ENCODE measurements at places on chromosomes 11 and 22.

DNA sequence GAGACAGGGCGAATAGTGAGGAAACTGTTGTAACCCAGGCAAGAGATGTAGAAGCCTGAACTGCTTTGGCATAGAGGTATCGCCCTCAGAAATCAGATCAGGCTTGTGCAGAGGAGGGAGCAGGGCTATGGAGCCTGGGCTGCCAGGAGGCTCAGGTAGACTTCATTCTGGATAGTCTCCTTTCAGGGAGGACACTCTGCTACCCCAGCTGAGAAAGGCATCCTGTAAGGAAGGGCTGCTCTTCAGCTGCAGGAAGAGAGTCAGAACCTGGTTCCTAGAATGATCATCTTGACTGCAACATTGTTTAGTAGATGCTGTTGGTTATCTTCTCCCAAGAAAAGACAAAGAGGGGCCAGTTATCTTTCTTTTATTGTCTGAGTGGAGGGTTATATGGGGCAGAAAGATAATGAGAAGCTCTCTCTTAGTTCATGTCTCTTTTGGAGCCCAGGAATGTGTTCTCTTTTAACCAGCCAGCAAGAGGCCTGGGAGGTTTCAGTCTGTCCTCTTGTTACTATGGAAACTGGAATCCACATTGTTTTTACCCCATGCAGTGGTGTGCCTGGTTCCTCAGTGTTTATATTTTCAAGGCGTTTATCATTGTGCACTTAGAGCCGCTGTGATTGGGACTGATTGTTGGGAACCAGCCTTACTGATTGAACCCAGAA, 95.7 kb downstream of the STIM1 start:
- peak; percentile 16 for DNase-seq

DNA sequence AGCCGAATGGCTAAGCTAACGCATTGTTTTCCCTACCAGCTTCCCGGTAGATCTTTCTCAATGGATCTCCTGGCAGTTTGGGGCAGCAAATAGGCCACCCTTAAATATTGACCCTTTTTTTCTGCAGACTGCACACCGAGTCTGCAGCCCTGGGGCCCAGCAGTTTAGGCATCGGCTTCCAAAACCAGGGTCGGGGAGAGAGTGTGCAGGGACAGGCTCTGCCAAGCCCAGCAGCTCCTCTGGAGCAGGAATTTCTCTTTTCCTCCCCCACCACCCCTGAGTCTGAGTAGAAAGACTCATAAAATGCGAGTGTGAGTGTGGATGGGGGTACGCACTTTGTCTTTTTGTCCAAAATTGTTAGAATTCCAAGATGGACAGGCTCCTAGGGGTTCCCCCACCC, 113.2 kb downstream of the FEZ1 start:
- DNase-seq = no peak

DNA sequence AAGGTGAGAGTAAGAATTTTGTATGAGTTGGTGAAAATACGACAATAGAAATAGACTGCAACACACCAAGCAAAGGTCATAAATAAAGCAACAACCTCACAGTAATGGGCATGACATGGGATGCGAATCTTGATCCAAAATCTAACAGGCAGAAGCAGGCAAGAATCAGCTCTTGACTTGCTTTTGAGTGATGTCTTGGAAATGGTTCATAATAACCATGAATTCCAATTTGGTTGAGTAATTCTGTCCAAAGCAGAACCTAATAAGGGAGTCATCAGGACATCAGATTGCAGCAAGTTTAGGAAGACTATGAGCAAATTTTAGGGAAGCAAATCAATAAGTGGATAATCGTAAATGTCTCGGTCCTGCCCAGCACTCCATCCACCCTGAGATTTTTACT, 224.0 kb upstream of the ISX start:
- no peak for DNase-seq

- DNase-seq = no peak
Measured at GRCh38 chr11:69947059-69947792, 128.0 kb upstream of the FGF3 start.

DNA sequence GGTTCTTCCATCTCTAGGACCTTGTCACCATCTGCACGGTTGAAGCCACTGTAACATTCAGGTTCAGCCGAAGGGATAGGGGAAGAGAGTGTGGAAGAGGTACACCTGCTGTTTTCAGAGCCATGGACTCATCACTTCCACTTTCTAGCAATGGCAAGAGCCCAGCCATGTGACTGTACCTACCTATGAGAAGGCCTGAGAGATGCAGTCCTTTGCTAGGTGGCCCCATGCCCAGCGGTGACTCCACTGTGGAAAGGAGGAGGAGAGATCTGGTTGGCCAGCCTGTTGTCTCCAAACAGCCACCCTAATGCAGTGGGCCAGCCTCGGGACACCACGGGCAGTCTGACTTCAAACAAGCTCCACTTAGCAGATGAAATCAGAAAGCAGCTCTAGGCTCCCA, 16.0 kb downstream of the RASD2 start:
- DNase-seq = no peak
